ENCODE measurements at places on chromosomes 2 and 18.

GRCh38 chr2:118473846-118474540 is 373.5 kb downstream of the EN1 start:
- no peak for DNase-seq

GRCh38 chr2:21812766-21813165 is 689.0 kb downstream of the TDRD15 start:
- DNase-seq = no peak

GRCh38 chr18:21362831-21363230 is 120.8 kb downstream of the GREB1L start:
- DNase-seq = no peak

- DNase-seq = no peak
Observed at GRCh38 chr2:172081221-172082022, 3.9 kb upstream of the DLX1 start.

DNA sequence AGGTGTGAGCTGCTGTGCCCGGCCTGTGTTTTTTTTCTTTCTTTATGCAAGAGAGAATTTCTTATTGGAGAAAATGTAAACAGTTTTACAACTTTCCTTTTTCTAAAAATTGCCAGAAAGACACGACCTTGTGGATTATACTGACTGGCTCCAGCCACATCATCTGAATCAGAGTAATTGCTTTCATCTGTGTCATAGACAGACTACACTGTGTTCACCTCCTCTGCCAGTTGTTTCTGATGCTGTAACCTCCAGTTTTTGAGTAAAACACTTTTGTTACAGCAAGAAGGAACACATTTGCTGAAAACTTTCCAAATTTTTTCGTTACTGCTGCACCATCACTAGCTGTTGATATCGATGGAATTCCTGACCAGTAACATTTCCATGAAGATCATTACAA is 43.9 kb upstream of the PLEKHM3 start:
- no peak for DNase-seq

GRCh38 chr2:3667151-3667631 is 9.2 kb downstream of the ALLC start:
- no peak for DNase-seq

- no peak for DNase-seq
Observed at GRCh38 chr2:201881741-201882140, 75.4 kb downstream of the CDK15 start.
